ENCODE measurements at places on chromosomes 13 and 19.

DNA sequence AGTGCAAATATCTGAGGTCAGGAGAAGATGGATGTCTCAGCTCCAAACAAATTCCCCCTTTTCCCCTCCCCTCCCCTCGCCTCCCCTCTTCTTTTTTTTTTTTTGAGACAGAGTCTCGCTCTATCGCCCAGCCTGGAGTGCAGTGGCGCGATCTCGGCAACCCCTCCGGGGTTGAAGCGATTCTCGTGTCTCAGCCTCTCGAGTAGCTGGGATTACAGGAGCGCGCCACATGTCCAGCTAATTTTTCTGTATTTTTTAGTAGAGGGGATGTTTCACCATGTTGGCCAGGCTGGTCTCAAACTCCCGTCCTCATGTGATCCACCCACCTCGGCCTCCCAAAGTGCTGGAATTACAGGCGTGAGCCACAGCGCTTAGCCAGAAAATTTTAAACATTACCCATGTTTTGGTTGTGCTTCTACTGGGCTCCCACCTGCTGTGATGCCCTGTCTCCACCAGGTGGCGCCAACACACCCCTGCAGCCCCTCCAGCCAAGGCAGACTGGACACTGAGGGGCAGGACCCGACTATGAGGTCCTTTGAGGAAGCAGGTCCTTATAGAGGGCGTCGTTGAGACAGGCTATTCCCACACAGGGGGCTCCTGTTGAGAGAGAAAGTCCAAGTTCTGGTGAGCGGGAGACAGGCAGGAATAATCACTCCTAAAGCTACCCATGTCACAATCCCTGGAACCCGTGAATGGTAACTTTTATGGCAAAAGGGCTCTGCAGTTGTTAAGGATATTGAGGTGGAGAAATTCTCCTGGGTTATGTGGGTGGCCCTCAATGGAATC lies 6.3 kb downstream of the ERICH4 start:
- peak; percentile 85 for DNase-seq

DNA sequence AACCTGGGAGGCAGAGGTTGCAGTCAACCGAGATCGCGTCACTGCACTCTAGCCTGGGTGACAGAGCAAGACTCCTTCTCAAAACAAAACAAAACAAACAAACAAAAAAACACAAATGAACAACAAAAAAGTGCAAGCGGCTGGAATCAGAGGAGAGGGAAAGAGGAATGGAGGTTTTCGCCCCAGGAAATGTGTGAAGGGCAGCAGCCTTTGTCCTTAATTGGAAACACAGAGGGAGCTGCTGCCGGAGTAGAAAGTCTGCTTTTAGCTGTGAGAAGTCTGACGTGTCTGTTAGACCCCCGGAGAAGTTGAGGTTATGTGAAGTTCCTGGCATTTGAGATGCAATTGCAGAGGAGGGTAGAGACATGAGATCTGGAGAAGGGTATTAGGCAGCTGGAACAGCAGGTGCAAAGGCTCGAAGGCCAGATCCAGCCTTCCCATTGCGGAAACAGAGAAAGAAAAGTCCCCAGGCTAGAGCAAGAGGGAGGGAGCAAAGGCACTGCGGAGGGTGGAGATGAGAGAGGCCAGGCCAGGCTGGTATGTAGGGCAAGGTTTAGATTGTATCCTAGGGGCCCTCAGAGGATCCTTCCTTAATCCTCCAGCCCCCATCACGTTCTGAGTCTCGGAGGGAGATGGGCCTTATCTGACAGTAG lies 473 bp downstream of the TMIGD2 start:
- DNase-seq: no peak

DNA sequence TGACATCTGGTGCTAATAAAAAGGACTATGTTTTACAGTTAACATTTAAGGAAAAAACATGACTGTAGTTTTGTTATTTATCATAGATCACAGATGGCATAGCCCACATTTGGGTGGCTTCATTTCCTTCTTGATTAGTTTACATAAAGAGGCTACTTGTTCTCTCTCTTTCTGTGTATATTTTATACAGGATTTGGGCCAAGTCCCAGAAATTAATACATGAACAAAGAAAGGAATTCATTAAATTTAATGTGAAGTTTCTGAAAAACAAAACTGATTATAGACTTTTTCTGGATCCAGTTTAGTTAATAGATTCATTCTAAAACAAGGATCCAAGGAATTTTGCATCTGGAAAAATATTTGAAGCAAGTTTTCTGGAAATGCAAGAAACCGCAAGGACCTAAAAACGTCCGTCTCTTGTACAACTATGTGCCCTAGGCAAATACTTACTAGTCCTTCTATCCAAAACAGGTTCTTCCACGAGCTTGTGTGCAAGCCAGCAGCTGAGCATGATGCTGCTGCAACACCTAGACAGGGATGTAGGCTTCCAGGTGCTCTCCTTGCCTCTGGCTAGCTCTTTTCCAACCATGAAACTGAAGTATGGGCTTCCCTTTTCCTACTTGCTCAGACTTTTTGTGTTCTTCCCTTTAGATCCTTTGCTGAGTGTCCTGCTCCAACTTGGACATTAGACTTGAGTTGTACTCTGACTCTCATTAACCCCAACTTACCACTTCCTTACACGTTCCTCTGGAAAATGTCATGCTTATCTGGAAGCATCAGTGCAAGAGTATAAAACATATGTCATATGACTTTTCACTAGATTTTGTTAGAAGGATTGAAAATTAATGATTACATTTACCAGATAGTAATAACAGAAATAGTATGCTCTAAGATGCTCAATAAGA lies 161.5 kb upstream of the STARD13 start:
- no peak for DNase-seq

- DNase-seq: no peak
Measured at GRCh38 chr13:96229356-96229755, 139.4 kb downstream of the HS6ST3 start.

GRCh38 chr19:28956421-28956820 lies 256.5 kb downstream of the UQCRFS1 start:
- DNase-seq: no peak

GRCh38 chr13:49400755-49401659 lies 42.9 kb downstream of the CAB39L start:
- peak; percentile 84 for DNase-seq

GRCh38 chr13:91347996-91348905 lies 764 bp downstream of the MIR17HG start:
- DNase-seq: peak; percentile 24

GRCh38 chr13:76733671-76734070 lies 152.5 kb downstream of the KCTD12 start:
- no peak for DNase-seq

DNA sequence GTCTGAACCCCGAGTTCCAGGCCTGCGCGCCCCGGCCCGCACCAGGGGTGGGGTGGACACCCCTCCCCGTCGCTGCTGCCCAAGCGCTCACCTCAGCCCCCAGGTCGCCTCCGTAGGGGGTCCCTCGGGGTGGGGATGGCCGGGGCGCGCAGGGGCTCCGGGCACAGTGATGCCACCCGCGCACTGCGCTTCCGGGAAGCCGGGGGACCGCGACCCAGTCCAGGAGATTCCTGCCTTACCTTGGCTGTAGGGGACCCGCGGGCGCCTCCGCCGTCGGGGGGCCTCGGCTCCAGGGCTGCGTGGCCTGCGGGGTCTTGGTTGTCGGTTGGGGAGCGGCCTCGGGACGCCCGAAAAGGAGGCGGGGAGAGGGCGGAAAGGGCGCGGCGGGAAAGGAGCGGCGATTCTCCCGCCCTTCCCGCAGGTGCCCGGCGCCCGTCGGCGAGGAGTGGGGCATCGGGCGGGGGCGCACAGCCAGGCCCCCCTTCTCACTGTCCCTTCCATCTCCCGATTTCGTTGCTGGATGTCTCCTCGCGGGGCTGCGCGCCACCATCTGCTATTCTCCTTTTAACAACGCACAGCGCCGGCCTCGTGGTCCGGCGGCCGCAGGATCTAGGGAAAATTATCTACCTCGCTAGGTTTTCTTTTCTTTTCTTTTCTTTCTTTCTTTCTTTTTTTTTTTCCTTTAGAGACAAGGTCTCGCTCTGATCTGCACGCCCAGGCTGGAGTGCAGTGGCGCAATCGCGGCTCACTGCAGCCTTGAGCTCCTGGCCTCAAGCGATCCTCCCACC lies at the start of gene KEAP1:
Gene KEAP1 (minus strand): TSS at position 355 of the 788 bp plus-strand sequence. CDS start 3,323 bp downstream, outside the sequence.
- DNase-seq: no peak

GRCh38 chr19:10419200-10419645 lies 1.1 kb upstream of the PDE4A start:
- DNase-seq: peak; percentile 11

- no peak for DNase-seq
Measured at GRCh38 chr13:79722885-79723445, 242.0 kb downstream of the NDFIP2 start.

DNA sequence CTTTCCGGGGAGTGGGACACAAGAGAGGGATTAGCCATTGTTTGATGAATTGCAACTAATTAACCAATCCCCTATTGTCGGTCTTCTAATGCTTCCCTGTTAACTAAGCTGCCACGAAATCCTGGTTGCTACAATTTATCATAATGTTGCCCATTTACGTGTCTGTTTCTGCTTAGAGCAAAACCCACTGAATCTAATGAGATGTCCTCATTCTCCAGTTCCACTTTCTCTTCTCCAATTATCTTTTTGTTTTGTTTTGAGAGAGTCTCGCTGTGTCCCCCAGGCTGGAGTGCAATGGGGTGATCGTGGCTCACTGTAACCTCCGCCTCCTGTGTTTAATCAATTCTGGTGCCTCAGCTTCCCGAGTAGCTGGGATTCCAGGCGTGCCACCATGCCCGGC lies 5.2 kb upstream of the DPP9 start:
- DNase-seq: no peak

- no peak for DNase-seq
Measured at GRCh38 chr19:20858218-20858617, 64.8 kb upstream of the ZNF85 start.

DNA sequence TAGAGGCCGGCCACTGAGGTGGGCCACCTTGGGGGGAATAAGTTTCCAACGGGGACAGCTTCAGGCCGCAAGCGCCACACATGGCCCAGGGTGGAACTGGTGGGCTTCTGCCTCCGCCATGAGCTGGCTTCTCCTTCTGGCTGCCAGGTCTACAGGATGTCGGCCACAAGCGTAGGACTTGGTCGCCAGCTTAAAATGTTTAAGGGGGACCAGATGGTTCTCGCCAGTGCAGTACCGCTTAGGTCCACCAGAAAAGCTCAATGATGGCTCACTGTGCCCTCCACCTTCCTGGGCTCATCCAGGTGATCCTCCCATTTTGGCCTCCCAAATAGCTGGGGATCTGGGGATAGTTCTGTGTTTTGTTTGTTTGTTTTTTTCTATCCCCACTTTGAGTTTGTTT lies 38.7 kb upstream of the ZNF254 start:
- no peak for DNase-seq

DNA sequence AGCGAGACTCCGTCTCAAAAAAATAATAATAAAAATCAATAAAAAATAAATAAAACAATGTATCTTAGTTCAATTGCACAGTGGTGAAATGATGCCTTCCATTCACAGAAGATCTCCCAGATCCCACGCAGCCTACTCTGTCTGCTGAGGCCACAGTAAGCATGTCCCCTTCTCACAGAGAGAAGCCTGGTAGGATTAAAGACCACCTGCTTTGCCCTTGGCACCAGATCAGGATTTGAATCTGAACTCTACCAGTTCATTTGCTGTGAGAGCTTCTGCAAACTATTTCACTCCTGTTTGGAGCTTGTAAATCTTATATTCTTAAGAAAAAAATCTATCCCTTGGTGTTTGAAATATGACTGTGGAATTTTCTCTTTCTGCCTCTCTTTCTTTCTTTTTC lies 2.2 kb upstream of the SLC7A1 start:
- DNase-seq: no peak

- peak; percentile 34 for DNase-seq
Measured at GRCh38 chr19:7348587-7349230, at the start of gene ARHGEF18. Gene ARHGEF18 (plus strand): TSS chr19:7348937. CDS start chr19:7362891, 13,954 bp downstream.

- DNase-seq: no peak
Measured at GRCh38 chr13:80121038-80121437, 219.9 kb downstream of the SPRY2 start.

GRCh38 chr19:5314012-5314906 lies 26.4 kb downstream of the PTPRS start:
- no peak for DNase-seq

- DNase-seq: no peak
Measured at GRCh38 chr19:21463449-21464105, 41.8 kb upstream of the ZNF429 start.

- no peak for DNase-seq
Measured at GRCh38 chr19:36009633-36010379, 1.2 kb upstream of the SYNE4 start.

GRCh38 chr19:23554548-23554947 lies 132.5 kb downstream of the ZNF675 start:
- DNase-seq: no peak

GRCh38 chr13:113493315-113493951 lies 2.9 kb upstream of the DCUN1D2 start:
- DNase-seq: no peak

GRCh38 chr19:17184371-17184841 lies 30.8 kb upstream of the USE1 start:
- DNase-seq: peak; percentile 18

- DNase-seq: no peak
Measured at GRCh38 chr19:1018932-1019615, 1.8 kb downstream of the TMEM259 start.

- no peak for DNase-seq
Measured at GRCh38 chr19:17576758-17577456, 21.5 kb downstream of the COLGALT1 start.

DNA sequence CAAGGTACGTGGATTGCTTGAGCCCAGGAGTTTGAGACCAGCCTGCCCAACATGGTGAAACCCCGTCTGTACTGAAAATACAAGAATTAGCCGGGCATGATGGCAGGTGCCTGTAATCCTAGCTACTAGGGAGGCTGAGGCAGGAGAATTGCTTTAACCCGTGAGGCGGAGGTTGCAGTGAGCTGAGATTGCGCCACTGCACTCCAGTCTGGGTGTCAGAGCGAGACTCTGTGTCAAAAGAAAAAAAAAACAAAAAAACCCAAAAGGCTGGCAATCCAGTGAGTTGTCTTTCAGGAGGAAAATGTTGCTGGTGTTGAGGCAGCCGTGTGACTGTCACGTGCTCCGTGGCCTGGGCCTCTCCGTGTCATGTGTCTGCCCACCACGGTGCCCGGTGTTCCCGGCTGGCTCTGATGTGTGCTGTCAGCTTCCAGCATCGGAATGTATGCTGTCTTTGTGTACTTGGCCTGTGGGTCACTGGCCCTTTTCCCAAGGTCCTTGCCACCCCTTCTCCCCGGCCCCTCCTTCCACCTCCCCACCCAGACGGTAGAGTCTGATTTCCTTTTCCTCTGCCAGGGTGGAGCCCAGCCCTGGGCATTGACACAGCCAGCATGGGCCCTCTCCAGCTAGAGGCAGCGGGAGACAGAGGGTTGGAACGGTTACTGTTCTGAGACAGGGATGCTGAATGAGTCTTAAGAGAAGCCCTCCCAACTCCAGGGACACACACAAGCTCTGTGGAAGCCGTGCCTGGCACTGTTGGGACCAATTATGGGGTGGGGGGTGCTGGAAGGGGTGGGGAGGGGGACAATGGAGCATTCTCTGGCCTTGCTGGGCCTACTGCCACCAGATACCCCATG lies 7.2 kb upstream of the TUBB4A start:
- DNase-seq: peak; percentile 97
